ENCODE measurements at places on chromosomes 3 and 15.

DNA sequence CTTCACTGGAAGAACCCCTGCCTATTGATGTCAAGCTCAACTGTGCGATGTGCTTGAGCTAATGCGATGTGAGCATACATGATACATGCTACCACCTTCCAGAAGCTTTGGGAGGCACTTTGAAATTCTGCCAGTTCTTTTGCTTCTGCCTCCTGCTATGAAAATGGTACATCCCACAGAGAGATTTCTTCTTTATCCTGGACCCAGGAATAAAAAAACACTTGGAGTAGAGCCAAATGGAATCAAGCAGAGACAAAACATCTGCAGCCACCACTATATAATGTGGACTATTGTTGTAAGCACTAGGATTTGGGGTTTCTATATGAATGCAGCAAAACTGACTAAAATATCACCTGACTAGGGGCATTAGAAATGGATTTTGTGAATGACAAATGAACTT is 119.9 kb upstream of the GAP43 start:
- DNase-seq, result no peak

GRCh38 chr15:67543348-67543718 is 830 bp downstream of the MAP2K5 start:
- no peak for DNase-seq

DNA sequence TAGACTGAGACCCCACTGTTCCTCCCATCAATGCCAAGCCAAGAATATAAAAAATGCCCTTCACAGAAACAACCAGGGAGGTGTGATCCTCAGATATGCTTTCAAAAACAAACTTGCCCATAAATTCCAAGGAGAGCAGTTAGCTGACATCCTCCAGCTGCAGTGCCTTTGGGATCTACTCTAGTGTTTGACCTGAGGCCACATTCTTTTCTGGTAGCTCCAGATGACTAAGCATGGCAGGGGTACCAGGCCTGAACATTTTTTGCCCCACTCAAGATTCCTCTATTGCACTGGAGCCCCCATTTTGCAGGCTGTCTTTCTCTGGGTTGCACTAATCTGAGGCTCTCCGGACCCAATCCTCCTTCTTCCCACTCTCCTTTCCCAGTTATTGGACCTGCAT is 27.9 kb upstream of the ACP3 start:
- DNase-seq, result no peak

DNA sequence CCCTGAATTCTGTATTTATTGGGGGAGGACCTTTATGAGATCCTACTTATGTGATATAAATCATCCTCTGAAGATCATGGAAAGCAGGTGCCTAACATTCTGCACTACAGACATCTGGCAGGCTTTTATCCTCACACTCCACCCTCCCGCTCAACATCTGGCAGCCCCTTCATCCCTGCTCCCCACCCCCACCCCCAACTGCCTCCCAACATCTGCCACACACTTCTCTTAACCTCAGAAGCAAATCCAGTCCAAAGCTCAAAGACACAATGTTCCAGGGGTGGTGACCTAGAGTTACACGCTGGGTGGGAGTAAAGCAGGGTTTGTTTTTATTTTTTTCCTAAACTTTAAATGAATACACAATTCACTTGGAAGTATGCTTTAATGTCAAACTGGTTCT is 184.5 kb upstream of the ATP11B start:
- no peak for DNase-seq

- DNase-seq, result peak; percentile 65
Observed at GRCh38 chr15:94263341-94264273, 32.2 kb downstream of the MCTP2 start.

- DNase-seq, result no peak
Observed at GRCh38 chr3:16286161-16286560, 21.1 kb downstream of the OXNAD1 start.
